Breast epithelium (tissue), 4 donors: ENCODE measurements at places on chromosomes 7 and 10. TPM values are rescaled to one million over a fixed set of nuclear protein-coding genes. Genes with fewer than 3 reads are reported as not detected.

The PDK4 gene
- 729 TPM for total RNA-seq

The SOSTDC1 gene
- total RNA-seq, result 11.6 TPM

The CYP3A7 gene
- not detected for total RNA-seq

The NRG3 gene
- total RNA-seq, result 0.16 TPM

The TFR2 gene
- 0.48 TPM for total RNA-seq

The IL15RA gene
- total RNA-seq, result 25.9 TPM

The ACSL5 gene
- total RNA-seq, result 15.8 TPM

The VTI1A gene
- total RNA-seq, result 59.2 TPM

The EPHB6 gene
- 5.2 TPM for total RNA-seq

The SP8 gene
- total RNA-seq, result not detected

The ZP3 gene
- total RNA-seq, result 1.4 TPM

The ASIC3 gene
- total RNA-seq, result 1.3 TPM

The AVPI1 gene
- total RNA-seq, result 42.4 TPM

The C10orf90 gene
- 30.4 TPM for total RNA-seq

The TMEM140 gene
- 55.7 TPM for total RNA-seq
